ENCODE measurements at places on chromosomes 16 and 17. TPM values are rescaled to one million over a fixed set of nuclear protein-coding genes. Genes with fewer than 3 reads are reported as not detected.
A peak's percentile ranks its signal among the peaks of the same experiment; 100 is the strongest.

GRCh38 chr16:67407788-67408452 lies 8.4 kb downstream of the ZDHHC1 start:
- H3K36me3 ChIP-seq: no peaks in the 10 kb centered on the region
- H3K27me3 ChIP-seq: peaks cover 4% of the 10 kb centered on the region
- no peaks in the 10 kb centered on the region for H3K4me1 ChIP-seq
- no peak for DNase-seq
- H3K4me3 ChIP-seq: no peak overlapping the region

DNA sequence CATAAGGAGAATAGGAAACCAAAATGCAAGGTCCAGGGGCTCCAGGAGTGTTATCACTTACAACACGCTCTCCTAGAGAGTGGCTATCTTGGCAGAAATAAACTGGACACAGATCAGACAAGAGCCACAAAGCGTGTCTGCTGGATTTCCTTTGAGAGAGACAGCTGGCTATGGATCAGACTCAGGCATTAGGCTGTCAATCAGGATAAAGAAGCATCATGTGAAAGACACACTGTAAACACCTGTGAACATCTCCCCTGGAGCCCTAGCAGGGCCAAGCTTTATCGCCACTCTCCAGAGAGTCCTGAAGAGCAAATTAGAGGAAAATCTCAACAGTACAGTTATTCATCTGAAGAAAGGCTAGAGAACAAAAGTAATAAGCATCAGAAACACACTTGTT lies 26.0 kb downstream of the SYCE1L start:
- H3K4me1 ChIP-seq: peaks cover 3% of the 10 kb centered on the region

Gene EFNB3
- not detected for total RNA-seq

DNA sequence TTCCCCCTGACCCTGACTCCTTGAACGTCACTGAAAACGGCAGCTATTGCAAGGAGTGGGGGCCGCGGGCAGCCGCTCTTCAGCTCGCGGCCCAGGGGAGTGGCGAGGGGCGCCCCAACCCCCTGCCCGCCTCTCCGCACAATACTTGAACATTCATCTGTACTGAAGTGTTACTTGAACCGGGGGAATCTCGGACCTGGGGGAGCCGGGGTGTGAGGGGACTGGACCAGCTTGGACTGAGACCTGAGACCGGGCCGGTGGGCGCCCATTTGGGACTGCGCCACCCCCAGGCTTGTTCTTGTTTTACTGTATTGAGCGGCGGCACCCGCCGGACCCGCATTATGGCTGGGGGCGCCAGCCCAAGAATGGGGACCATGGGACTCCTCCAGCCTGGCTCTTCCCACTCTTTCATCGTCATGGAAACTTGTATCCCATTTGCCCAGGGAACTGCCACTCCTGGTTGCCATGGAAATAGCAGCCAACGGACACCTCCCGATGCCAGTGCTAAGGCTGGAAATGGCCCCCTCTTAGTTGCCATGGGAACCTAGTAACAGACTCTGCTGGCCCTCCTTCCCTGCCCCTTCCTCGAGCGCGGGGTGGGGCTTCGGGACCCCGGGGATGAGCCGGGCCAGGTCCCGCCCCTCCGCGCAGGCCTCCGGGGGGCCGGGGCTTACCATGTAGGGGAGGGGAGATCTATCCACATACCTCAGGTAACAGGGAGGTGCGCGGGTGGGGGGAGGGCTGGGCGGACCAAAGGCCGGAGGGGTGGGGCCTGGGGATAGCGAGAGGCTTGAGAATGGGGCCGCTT lies 805 bp upstream of the ORAI3 start:
- no peak overlapping the region for H3K27ac ChIP-seq
- peak overlapping the region; percentile 5 for H3K4me3 ChIP-seq
- H3K36me3 ChIP-seq: peaks cover 21% of the 10 kb centered on the region
- DNase-seq: no peak
- no peaks in the 10 kb centered on the region for H3K27me3 ChIP-seq
- peaks cover 12% of the 10 kb centered on the region for H3K4me1 ChIP-seq

All from activated T-helper 2 cell treated with anti-CD3 and anti-CD28 coated beads, Interferon-gamma antibody, Interleukin-2, Interleukin-4, amounts not matched to agents 10 μg/mL and 5 μg/mL and 100 μg/mL, durations not matched to agents 14 hours and 24 hours and 36 hours (primary cell).